ENCODE measurements at places on chromosomes 6 and 20.

GRCh38 chr6:31287619-31288018 is 15.7 kb upstream of the HLA-C start:
- DNase-seq, result no peak

DNA sequence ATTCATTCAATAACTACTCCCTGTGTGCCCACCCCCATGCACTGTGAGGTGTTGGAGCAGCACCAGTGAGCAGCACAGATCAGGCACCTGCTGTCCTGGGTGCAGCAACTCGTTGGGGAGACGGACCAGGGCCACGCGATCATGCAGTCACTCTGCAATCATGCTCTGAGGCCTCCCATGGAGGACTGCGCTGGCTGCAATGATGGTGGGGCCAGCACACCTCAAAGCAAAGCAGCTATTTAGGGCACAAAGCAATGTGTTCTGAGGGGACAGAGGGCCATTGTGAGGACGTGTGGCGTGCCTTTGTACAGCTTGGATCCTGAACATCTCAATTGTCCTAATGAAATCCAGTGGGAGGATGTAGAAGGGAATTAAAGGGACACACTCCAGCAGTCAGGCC is 41.0 kb upstream of the MPC1 start:
- DNase-seq, result no peak

DNA sequence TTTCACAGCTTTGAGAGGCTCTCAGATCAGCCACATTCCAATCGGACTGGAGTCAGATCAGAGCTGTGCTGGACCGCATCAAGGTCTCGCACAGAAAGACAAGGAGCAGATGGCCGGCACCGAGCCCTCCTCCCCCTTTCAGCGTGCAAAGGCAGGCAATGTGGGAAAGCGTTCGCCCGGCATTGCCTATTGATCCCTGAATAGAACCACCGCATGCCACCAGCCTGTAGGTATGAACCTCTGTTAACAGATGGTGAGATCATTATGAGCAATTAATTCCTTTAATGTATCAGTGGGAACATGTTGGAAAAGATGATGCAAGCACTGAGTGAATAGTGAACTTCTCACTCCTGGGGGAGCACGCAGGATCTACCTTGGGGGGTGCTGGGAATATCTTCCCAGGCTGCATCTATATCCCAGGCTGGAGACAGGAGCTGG is 117.5 kb upstream of the ID4 start:
- DNase-seq, result no peak

GRCh38 chr6:110285306-110286060 is 72.7 kb downstream of the METTL24 start:
- no peak for DNase-seq

DNA sequence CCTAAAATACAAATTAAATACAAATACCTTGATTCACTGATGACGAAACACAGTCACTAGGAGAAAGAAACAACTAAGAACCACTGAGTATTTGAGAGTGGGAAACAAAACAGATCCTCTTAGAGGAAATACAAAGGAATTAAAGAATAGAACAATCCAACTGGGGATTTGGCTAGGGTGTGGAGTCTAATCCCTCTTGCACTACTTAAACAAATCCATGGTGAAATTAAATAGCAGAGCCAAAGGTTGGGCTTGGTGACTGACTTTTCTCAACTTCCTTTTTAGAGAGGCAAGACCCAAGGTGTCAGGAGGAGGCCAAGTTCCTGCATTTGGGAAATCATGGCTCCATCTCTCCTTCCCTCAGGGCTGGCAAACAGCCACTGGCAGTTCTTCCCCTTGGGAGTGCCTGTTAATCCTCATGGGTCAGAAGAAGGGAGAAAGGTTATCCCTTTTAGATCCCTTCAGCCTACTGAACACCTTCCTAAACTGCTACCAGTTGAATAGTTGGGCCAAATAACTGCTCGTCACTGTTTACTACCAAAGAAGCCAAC is 101.2 kb upstream of the TRAF3IP2 start:
- DNase-seq, result no peak

DNA sequence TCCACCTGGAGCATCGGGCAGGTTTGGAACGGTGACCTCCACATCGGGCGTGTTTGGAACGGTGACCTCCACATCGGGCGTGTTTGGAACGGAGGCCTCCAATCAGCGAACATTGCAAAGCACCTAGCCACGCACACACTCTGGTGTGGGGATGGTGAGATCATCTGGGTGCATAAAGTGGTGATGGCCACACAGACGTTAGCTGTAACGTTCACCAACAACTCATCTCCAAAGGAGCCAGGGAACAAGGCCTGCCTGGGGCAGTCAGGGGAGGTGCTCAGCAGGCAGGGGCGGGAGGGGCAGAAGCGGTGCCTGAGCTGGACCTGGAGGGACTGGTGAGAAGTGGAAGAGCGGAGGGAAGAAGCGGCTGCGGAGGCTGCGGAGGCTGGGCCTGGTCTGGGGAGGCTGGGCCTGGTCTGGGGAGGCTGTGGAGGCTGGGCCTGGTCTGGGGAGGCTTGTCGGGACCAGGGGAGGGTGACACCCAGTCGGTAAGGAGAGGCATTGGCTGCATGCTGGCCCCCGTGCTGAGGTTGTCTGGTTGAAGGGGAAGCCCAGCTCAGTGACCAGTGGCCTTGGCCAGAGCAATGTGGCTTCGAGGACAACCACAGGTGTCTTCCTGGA is 89.9 kb downstream of the PSMB1 start:
- DNase-seq, result no peak
